Neural progenitor cell (in vitro differentiated cells): ENCODE measurements at places on chromosomes 6 and 20.

- no peak for DNase-seq
Observed at GRCh38 chr6:139062932-139063646, 34.5 kb downstream of the ABRACL start.

- DNase-seq, result no peak
Observed at GRCh38 chr6:45437439-45437815, 59.7 kb upstream of the SUPT3H start.

- DNase-seq, result no peak
Observed at GRCh38 chr6:164108869-164109769, 694.6 kb downstream of the QKI start.

DNA sequence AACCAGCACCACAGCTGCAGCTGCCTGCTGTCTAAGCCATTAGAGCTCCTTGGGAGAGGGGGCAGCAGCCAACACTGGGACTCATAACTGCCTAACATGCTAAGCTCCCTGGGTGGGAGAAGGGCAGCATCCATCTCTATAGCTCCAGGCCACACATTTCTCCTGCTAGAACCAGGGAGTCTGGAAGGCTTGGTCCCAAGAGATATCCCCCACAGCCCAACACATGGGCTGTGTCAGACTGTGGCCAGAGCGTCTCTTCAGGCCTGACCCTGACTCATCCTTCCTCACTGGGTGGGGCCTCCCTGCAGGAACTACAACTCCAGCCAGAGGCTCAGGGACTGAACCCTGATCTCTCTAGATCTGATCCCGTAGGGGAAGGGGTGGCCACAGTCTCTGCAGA lies 411.1 kb downstream of the HDGFL1 start:
- DNase-seq, result no peak

GRCh38 chr6:155450240-155450581 lies 5.4 kb downstream of the NOX3 start:
- no peak for DNase-seq

DNA sequence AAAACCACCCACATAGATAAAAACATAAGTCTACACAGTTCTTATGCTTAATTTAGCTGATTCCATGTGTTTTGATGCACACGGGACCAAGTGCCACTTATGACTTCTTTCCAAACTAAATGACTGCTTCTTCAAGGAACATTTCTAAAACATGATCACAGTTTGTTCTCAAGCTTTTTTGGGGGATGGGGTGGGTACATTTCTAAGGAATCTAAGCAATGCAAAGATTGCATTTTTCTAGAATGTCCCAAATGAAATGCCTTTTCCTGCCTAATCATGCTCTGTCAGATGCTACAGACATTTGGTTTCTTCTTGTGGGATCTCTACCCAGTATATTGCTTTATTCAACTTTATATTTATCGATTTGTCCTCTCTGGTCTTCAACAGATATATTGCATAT lies 496.8 kb upstream of the JAG1 start:
- no peak for DNase-seq

DNA sequence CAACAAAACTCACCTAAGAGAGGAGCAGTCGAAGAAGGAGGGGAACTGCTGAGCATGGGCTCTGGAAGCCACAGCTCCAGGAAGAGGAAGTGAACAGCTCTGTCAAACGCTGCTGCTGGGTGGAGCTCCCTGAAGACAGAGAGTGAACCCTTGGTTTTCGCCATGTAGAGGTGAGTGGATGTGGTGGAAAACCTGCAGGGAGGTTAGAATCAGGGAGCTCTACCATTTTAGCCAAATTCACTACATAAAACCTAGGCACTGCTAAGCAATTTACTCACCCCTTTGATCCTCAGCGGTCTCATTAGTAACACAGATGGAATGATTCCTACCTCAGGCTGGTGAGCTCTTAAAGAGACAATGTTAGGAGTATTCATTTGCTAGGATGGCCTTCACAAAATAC lies 19.4 kb upstream of the TFAP2A start:
- no peak for DNase-seq

DNA sequence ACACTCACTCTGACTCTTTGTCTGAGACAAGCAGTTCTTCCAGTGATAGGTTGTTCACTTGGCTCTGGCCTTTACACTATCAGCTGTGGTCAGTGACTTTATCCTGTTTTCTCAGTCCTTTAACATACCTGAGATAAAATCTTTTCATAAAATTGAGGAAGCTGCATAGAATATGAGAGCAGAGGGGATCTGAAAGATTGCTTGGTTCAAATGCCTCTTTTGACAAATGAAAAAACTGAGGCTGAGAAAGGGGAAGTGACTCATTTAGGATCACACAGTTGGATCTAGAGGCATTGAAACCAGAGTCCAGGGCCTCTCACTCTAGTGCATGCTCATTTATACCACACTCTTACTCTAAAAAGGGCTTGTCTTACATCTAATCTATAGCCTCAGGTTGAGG lies 277.0 kb upstream of the TBX18 start:
- no peak for DNase-seq

- DNase-seq, result no peak
Observed at GRCh38 chr6:104718672-104719071, 141.0 kb downstream of the HACE1 start.

- no peak for DNase-seq
Observed at GRCh38 chr6:170259278-170259677, 31.6 kb downstream of the DLL1 start.
